ENCODE measurements at places on chromosomes 2 and 18. TPM values are rescaled to one million over a fixed set of nuclear protein-coding genes. Genes with fewer than 3 reads are reported as not detected.

KCNE4 gene
- 21.2 TPM for total RNA-seq

MAB21L4 gene
- not detected for total RNA-seq

ARHGAP15 gene
- total RNA-seq: not detected

SERPINB7 gene
- total RNA-seq: 0.87 TPM

C2orf66 gene
- 0.17 TPM for total RNA-seq

APOB gene
- under 0.01 TPM for total RNA-seq

COL4A3 gene
- total RNA-seq: 0.17 TPM

VWC2L gene
- not detected for total RNA-seq

C2orf78 gene
- not detected for total RNA-seq

ANO7 gene
- total RNA-seq: 0.83 TPM

PLA2R1 gene
- 14.1 TPM for total RNA-seq

SPP2 gene
- total RNA-seq: not detected

WNT10A gene
- not detected for total RNA-seq

DYTN gene
- not detected for total RNA-seq

AMER3 gene
- total RNA-seq: not detected

RHBDD1 gene
- 34.7 TPM for total RNA-seq

HAAO gene
- 6.3 TPM for total RNA-seq

LYG2 gene
- not detected for total RNA-seq

NCKAP5 gene
- total RNA-seq: 3.5 TPM

ABCB11 gene
- under 0.01 TPM for total RNA-seq

KIF1A gene
- total RNA-seq: not detected

TXNDC2 gene
- under 0.01 TPM for total RNA-seq

BUB1 gene
- total RNA-seq: 65.7 TPM

DNAJC27 gene
- total RNA-seq: 4.6 TPM

CEP68 gene
- 8.6 TPM for total RNA-seq

HOXD4 gene
- total RNA-seq: not detected

TXNL1 gene
- total RNA-seq: 39.5 TPM

EHD3 gene
- 34.6 TPM for total RNA-seq

FAP gene
- 143 TPM for total RNA-seq

HTR2B gene
- total RNA-seq: 9.8 TPM

TPO gene
- total RNA-seq: not detected

ODC1 gene
- total RNA-seq: 147 TPM

CTNNA2 gene
- total RNA-seq: under 0.01 TPM

MAP3K19 gene
- not detected for total RNA-seq

CRYGC gene
- not detected for total RNA-seq

GMPPA gene
- total RNA-seq: 56.4 TPM

HRH4 gene
- under 0.01 TPM for total RNA-seq

LDLRAD4 gene
- total RNA-seq: 0.17 TPM

SULT1C4 gene
- total RNA-seq: not detected

SEC11C gene
- total RNA-seq: 15.0 TPM

ITGB6 gene
- total RNA-seq: 0.15 TPM

ATP5F1A gene
- 696 TPM for total RNA-seq

RAD51AP2 gene
- not detected for total RNA-seq

GULP1 gene
- total RNA-seq: 56.6 TPM

UCN gene
- total RNA-seq: 1.8 TPM

MGAT4A gene
- total RNA-seq: 0.83 TPM

PARD6G gene
- total RNA-seq: 5.8 TPM

VIT gene
- total RNA-seq: 2.3 TPM

ERLEC1 gene
- total RNA-seq: 206 TPM

GKN1 gene
- total RNA-seq: not detected

TUBA3E gene
- total RNA-seq: not detected

IL1RL1 gene
- total RNA-seq: 0.33 TPM

KIAA2012 gene
- 0.17 TPM for total RNA-seq

POTEJ gene
- not detected for total RNA-seq

DHRS9 gene
- not detected for total RNA-seq

TACR1 gene
- total RNA-seq: not detected

CAVIN2 gene
- 21.0 TPM for total RNA-seq

MYO7B gene
- not detected for total RNA-seq

ZRANB3 gene
- total RNA-seq: 7.4 TPM
